ENCODE measurements at places on chromosomes 12 and 14.
A peak's percentile ranks its signal among the peaks of the same experiment; 100 is the strongest.

DNA sequence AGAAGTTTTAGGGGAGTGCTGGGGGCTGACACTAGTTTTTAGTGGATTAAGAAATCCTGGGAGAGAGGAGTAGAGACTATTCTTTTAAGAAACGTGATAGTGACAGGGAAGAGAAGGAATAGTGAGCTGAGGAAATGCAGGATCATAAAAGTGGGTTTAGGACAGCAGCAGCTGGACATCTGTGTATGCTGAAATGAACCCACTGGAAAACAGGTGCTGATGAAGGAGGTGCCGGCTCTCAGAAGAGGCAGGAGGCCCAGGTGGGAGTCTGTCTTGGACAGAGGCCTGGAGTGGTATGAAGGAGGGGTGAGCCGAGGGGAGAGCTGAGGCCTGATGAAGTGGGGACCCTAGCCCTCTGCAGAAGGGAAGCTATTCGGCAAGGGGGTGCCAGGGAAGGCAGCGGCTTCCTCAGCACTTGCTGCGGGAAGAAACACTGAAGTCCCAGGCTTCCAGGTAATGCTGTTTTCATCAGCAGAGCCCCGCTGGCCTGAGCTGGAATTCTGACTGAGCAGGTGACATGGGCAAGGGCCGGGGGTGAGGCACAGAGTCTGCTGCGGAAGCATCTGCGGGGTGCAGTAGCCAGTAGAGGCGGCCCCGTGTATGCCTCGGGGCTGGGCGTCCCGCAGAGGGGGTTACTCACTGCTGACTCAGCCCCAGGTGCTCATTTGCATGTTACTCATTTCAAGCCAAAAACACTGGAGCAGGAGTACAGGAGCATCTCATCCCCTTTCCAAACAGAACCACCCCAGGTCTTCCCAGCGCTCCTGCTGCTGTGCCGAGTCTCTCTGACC is 89.7 kb downstream of the TMCC3 start:
- peak; percentile 71 for DNase-seq

DNA sequence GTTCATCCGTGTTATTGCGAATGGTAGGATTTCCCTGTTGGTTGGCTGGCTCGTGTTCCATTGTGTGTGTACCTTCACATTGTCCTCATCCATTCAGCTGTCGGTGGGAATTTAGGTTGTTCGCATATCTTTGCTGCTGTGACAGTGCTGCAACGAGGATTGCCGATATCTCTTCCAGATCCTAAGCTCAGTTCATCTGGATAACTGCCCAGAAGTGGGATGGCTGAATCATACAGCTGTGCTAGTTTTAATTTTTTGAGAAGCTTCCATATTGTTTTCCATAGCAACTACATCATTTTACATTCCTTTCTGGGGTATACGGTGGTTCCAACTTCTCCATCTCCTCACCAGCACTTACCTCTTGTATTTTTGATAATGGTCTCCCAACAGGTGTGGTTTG is 292.8 kb upstream of the SFSWAP start:
- no peak for DNase-seq

- DNase-seq, result no peak
Measured at GRCh38 chr12:32504591-32504990, 105.2 kb downstream of the FGD4 start.

DNA sequence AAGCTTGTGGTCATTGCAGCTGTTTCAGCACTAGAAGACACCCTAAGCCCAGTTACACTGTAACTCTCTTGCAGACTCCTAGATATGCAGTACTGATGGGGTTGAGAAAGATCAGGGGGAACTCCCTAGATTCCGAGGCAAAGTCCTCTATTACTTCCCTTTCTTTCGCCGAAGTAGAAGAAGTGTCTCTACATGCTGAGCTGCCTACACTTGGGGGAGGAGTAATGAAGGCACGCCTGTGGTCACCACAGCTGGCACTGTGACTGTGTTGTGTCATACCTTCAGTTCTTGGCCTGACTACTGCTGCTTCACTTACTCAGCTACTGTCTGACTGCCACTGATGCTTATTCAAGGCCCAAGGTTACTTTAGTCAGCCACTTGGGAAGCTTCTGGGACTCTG is 35.1 kb upstream of the RPL10L start:
- DNase-seq, result no peak

DNA sequence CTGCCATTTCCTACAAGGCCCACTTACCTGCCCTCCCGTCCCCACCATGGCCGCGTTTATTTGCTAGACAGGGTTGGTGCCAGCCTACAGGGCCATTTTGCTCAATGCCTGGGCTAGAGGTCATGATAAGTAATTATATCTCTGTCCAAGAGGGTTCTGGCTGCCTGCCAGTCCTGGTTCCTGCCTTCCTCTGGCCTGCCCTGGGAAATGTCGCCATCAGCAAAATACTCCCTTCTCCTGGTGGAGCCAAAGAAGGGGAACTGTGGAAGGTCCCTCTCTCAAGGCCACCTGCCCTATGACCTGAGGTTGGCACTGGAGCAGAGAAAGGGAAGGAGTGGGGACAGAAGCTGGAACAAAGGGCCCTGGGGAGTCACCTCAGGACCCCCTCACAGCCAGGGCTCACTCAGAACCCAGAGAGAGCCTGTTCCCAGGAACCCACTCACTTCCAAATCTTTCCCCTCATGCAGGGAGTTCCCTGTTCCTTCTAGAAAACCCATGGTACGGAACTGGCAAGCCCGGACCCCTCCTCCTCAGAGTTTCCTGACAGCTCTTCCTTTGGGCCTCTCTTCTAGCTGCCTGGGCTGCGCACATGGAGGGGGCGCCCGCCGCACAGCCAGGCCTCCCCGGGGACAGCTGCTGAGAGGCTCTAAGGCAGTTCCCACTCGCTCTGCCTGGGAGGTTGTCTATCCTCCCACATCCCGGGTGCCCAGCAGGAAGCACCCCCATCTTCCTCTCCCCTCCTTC is 280.5 kb downstream of the DPF3 start:
- no peak for DNase-seq

DNA sequence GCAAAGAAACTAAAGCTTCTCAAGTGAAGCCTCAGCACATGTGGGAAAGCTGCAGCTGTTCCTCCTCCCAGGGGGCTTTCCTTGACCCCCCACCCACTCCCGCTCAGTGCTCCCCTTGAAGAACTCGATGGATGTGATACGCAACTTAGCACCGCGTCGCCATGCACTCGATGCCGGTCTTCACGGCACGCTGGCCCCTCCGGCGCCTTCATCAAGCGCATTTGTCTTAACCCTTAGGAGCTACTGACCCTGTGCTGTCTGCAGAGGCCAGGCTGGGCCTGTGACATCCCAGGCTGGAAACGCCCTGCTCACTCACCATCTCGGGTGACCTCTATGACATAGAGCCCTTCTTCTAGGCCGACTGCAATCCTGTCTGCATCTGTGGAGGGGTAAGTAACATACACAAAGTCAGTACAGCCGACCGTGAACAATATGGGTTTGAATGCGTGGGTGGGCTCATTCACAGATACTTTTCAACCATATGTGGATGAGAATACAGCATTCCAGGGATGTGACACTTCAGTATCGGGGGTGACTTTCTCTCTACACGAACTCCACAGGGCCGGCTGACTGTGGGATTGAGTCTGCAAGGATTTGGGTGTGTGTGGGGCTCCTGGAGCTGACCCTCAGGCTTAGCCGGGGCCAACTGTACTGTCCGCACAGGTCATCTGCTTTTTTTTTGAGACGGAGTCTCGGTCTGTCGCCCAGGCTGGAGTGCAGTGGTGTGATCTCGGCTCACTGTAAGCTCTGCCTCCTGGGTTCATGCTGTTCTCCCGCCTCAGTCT is 23.1 kb downstream of the AMN start:
- DNase-seq, result no peak

GRCh38 chr12:54294152-54294952 is 6.5 kb downstream of the NFE2 start:
- DNase-seq, result peak; percentile 93

- no peak for DNase-seq
Measured at GRCh38 chr12:6858799-6859198, 6.8 kb downstream of the USP5 start.

GRCh38 chr12:15899282-15899870 is 11.8 kb upstream of the DERA start:
- DNase-seq, result no peak

GRCh38 chr14:70662080-70662479 is 20.4 kb downstream of the TTC9 start:
- no peak for DNase-seq

- no peak for DNase-seq
Measured at GRCh38 chr12:133010657-133011297, 24.6 kb downstream of the ZNF26 start.

DNA sequence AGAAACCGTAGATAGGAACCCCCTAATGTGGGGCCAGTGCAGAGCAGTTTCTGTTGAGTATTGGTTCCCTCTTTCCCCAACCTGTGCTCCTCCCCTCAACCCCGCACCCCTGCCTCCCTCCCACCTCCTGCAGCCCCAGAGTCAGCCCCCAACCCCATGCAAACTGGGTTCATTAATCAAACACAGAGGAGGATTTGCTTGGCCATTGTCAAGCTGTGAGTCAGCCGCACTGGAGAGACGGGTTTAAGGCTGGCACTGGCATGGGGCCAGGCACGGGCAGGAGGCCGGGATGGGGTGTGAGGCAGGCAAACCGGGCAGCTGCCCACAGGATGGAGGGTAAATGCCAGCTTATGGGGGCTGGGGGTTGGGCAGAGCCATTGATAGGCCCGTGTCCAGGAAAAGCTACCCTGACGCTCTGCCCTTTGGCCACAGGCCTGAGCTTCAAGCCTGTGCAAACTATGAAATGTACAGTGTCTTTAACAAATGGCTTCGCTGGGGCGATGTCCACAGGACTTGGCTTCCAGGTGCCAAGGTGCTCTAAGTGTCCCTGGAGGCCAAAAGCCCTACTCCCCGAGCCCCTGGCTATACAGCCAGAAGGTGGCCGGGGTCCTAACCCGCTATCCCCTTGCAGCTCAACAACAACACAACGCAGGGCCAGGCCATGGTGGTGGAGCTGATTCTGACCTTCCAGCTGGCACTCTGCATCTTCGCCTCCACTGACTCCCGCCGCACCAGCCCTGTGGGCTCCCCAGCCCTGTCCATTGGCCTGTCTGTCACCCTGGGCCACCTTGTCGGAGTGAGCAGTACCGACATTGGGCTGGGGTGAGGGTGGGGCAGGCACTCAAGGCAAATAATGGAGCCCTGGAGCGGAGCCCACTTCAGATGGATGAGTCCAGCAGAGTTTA is 1.4 kb downstream of the AQP5 start:
- peak; percentile 54 for DNase-seq

DNA sequence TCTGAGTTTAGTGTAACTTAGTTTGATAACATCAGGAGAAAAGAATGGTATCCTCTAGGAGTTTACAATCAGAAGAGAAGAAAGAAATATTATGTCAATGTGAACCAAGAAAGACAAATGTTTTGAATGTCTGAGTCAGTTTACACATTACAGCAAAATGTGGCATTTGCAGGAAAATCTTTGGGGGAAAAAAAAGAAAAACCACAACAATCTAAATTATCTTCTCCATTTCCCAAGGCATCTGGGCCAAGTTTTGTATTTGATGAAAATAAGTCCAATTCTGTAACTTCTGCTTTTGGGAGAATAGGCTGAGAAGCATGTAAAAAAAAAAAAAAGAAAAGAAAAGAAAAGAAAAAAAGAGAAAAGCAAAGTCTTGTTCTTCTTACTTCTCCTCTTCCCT is 58.8 kb upstream of the FLRT2 start:
- DNase-seq, result no peak

DNA sequence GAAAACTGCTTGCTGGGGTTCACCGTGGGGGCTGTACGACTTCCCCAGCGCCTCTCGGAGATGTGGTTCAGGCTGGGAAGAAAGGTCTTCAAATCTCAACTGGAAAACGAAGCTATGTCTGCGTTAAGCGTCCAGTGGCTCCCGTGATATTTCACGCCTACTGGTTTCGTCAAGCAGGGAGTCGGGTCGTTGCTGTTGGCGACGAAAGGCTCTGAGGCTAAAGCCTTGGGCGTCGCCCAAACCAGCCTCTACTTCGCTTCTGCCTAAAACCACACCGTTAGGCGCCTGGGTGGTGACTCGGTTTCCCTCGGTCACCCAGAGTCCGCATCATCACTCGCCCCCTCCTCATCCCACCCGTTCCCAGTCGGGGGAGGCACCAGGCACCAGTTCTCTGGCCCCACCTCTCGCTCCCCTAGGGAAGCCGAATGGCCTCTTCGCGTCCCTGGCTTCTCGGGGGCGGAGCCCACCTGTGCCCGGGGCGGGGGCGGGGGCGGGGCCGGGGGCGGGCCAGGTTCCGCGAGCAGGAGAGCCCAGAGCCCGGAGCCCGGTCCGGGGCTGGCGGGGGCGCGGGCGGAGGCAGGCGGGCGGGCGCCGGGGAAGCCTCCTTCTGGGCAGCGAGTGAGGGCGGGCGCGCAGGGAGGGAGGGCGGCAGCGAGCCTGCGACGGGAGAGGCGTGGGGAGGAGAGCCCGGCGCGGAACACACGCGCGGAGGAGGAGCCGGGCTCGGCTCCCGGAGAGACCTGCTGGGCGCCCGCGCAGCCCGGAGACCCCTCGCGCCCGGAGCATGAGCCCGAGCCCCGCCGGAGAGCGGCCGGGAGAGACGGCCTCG is at the start of gene B4GALNT3:
Gene B4GALNT3 (plus strand): TSS at position 510 of the 829 bp plus-strand sequence. CDS start 438 bp downstream, outside the sequence.
- peak; percentile 37 for DNase-seq

DNA sequence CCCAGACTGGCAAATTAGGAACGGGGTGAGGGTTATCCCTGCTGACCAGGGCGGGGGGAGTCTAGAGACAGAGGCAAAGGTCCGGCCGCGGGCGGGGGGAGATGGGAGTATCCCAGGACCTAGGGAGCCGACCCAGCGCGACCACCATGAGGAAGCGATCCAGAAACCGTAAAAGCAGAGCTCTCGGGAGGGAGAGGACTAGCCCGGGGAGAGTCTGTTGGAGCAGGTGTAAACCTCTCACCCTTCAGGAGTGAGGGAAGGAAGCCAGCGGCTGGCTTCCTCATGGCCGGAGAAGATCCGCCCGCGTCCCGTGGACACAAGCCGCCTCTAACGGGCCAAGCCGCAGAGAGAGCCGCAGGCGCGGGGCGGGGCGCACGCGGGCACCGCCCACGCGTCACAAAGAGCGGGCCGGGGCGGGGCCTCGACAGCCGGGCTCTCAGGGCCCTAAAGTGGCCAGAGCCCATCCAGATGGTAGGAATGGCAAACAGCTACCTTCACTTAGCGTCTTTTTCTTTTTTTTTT is at the start of gene ACRBP:
Gene ACRBP (minus strand): TSS at position 350 of the 522 bp plus-strand sequence. CDS start 66 bp downstream, at position 284.
- peak; percentile 57 for DNase-seq

GRCh38 chr12:32889011-32889760 is 7.4 kb downstream of the PKP2 start:
- no peak for DNase-seq

DNA sequence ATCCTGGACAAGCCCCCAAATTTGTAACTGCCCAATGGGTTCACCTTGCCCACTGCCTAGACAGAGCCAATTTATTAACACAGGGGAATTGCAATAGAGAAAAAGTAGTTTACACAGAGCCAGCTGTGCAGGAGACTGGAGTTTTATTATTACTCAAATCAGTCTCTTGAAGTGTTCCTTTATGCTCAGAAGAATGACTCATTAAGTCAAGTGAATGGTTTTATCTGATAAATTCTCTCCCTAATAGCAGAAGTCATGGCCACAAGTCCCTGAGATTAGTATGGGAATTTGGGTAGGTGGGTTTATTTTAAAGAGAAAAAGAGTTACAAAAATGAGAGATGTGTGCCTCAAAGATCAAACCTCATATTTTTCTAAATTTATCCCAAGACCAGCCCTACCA is 122.8 kb upstream of the NUDT4 start:
- DNase-seq, result no peak
